ENCODE measurements at places on chromosomes 6 and 20.

- no peak for DNase-seq
Measured at GRCh38 chr20:669573-669972, 6.0 kb downstream of the SCRT2 start.

- no peak for DNase-seq
Measured at GRCh38 chr6:140252099-140252498, 877.7 kb upstream of the CITED2 start.

- DNase-seq, result no peak
Measured at GRCh38 chr20:44199877-44200276, 10.7 kb downstream of the OSER1 start.

DNA sequence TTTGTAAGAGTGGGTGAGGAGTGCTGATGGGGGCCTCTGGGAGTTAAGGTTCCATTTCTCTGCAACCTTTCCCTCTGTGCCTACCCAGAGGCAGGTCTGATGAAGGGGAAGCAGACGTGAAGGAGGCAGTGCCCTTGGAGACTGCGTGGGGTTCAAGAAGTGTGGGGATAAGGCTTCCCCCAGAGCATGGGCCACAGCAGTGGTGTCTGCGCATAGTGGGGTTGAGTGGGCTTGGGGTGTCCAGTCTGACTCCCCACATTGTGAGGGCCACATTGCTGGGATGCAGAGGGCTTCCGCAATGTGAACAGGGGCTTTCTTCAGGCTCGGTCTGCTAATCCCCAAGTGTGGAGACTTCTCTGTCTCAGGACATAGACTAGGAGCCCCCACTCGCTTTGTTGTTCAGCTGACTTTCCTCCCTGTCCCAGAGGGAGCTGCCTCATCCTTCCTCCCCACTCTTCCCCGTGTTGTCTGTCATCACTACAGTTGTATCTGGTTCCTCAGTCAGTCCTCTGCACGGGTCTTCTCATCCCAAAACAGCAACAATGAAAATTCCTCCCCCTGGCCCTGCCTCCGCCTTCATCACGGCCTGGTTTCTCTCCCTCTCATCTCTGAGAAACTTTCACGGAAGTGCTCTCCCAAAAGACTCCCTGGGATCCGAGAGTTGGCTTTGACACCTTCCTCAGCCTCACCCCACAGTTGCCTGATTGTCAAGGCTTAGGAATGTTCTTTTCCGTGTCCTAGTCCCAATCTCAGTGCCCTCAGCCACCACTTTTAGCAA lies 2.8 kb downstream of the EBF4 start:
- DNase-seq, result no peak

- DNase-seq, result no peak
Measured at GRCh38 chr6:63839485-63839884, 203.9 kb downstream of the PHF3 start.

DNA sequence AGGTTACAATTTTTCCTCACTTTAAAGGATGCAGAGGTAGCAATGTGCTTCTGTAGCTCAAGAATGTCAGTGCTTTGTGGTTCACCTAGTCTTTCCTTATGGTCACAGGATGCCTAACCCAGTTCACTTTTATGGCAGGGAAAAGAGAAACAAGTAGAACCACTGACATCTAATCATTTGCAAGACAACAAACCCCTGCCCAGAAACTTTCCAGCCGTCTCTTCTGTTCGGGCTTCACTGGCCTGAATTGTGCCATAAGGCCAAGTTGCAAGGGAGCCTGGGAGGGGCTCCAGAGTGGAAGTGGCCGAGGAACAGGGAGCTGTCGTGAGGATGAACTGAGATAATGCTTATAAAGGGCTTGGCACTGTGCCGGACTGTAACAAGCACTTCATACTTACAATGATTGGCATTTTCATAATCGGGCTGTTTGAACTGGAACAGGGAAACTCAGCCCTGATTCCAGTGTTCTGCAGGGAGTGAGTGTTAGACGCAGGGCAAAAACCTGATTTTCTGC lies 212.6 kb downstream of the BCAS1 start:
- DNase-seq, result no peak

- no peak for DNase-seq
Measured at GRCh38 chr6:144127097-144127496, 23.2 kb upstream of the STX11 start.

DNA sequence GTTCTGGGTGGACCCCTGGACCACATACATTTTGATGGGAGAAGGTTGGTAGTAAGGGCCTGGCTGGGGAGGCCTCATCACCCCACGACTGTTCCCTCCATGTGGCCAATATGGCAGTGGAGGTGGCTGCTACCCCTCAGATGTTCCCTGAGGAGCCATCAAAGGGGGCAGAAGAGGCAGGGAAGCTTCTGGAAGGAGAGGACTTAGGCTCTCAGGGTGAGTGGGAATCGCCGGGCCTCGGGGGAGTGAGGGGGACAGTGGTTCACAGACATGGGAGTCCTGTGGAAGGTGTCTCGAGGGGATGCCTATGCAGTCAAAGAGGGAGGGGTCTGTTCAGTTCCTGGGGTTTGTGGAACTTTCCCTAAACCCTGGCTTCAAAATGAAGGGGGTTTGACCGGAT lies 32.9 kb upstream of the FRMD1 start:
- no peak for DNase-seq

GRCh38 chr20:64001607-64002011 lies 20.7 kb downstream of the PRPF6 start:
- no peak for DNase-seq

DNA sequence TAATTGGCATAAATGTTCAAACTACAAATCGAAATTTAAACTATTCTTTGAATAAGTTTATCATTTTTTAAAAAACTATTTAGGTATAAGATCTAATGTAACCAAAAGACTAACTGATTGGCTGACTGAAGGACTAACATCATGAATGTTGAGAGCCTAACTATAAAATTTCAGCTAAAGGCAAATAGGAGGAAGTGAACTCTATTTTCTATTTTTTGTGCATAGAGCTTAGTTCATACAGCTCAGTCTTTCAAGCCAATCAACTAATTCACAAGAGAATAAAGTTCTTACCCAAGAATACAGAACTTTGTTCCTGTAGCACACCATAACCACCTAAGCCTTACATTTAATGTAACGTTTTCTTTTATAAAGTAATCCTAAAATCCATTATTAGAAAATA lies 46.3 kb upstream of the STXBP5 start:
- DNase-seq, result no peak

DNA sequence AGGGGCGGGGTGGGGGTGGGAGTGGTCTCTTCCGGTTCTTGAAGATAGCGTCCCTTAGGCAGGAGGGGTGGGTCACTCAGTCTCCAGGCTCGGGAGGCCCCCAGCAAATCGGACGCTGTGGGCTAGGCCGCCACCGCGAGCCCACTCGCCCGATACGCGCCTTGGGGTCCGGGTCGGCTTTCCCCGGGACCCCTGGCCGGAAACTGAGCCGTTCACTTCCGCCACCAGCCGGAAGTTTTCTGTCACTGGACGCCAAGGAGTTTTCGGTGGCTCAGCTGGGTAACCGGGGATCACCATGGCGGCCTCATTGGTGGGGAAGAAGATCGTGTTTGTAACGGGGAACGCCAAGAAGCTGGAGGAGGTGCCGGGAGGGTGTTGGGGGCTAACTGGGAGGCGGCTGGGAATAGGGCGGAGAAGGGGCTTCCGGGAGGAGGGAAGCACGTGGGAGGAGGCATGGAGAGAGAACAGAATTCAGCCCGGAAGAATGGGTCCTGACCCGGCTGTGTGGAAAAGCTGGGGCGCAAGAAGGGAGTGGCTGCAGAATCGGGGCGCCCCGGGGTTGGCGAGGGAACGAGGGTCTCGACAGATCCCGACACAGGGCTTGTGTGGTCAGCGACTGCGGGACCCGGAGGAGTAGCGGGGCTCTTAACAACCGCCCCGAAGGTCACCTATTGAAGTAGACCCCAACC lies at the start of gene ITPA:
TSS of gene ITPA (plus strand) at position 242 of the 689 bp plus-strand sequence. CDS start at position 296, 54 bp downstream.
- no peak for DNase-seq

DNA sequence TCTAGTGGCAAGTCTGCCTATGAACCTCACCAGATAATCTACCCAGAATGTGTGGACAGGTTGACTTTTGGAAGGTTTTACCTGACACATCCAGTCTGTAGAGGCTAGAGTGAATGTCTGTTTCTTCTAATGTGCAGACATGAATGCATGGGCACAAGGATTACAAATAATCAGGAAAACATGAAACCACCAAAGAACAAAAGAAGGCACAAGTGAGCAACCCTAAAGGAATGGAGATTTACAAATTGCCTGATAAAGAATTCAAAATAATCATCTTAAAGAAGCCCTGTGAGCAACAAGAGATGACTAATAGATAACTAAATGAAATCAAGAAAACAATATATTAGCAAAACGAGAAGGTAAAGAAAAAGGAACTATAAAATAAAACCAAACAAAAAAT lies 876.1 kb upstream of the ADGRB3 start:
- DNase-seq, result no peak

GRCh38 chr20:49179368-49180277 lies 8.5 kb downstream of the STAU1 start:
- DNase-seq, result no peak
